Activated naive CD8-positive, alpha-beta T cell treated with anti-CD3 and anti-CD28 coated beads, Interleukin-2, amount 50 U/mL, for 16 hours (primary cell): ENCODE measurements at places on chromosomes 6 and 20.
A peak's percentile ranks its signal among the peaks of the same experiment; 100 is the strongest.

DNA sequence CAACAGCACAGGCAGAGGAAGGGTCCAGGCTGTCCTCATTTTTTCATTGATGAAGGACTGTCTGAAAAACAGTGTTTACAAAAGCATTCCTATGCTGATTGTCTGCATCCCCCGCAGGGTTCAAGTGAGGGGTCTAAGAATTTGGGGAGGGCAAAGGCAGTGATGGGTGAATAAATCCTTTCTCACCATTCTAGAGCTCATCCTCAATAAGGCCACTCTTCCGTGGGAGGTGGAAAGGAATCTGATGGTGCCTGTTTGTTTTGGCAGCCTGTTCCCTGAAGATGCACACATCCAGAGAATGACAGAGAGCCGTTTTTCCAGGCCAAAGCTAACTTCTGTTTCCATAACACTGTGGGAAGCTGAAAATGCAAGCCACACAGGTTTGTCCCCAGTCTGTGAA lies 164.5 kb downstream of the MOXD1 start:
- no peak for DNase-seq

DNA sequence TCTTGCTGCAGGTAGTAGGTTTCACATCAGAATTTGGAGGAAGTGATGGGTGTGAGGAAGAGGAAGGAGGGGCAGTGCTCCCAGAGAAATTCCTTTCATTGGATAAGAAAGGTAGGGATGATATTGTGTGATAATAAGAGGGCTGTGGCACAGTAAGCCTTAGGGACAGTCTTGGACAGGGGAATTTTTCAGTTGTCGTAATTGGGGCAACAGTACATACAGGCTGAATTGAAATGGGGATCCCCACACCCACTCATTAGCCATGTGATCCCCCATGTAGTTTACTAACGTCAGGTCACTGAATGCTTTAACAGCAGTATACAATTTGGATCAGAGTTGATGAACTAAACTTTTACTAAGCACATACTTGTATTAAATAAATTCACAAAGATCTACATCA lies 79.4 kb downstream of the FOXO3 start:
- no peak for DNase-seq

- no peak for DNase-seq
These were observed 1.3 kb upstream of the SNAI1 start for GRCh38 chr20:49981218-49982071.

DNA sequence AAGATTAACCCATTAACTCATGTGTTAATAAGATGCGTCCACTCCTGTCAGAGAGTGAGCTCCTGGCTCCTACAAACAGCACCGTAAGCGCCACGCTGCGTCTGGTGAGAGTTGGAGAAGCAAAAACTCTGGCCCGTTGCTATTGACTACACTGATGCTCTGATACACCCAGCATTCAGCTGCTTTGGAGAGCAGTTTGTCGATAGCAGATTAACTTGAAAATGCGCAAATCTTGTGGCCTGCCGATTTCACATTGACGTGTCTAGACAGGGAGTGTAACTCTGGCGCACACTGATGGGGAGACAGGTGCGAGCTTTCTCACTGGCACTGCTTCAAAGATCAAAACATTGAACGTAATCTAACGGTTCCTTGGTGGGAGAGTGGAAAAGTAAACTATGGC lies 151.7 kb upstream of the RPS6KA2 start:
- no peak for DNase-seq

GRCh38 chr6:14775528-14775927 lies 470.3 kb upstream of the JARID2 start:
- no peak for DNase-seq

- no peak for DNase-seq
These were observed 296.6 kb downstream of the PHACTR1 start for GRCh38 chr6:13012977-13013680.

DNA sequence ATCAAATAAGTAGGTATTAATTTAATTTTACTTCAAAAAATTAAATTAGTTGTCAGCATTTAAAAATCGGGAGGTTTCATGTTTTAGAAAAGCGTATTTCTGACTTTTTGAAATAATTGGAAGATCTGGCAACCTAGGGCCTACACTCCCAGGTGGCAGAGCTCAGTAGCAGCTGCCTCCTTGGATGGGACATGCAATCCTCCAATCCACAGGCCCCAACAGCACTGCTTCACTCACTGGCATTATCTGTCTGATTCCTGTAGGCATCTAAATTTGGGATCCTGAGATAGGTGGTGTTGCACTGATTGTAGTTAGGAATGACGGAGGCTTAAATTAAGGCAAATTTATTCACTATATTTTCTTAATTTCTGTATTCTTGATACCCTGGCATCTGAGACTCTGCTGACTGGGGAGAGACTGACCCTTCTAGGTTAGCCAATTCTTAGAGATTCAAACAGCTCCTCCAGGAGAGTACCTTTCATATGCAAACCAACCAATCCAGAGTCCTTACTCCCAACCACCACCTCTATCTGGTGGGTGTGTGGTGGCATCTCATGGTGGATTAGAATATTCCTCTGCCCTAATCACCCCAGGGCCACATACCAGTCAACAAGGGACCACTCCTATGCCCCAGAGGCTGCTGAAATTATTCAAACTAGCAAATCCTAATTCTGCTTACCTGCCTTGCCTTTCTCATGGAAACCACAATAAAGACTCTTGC lies 146.6 kb upstream of the GLP1R start:
- DNase-seq: no peak

- no peak for DNase-seq
These were observed 3.3 kb downstream of the KCNK5 start for GRCh38 chr6:39225946-39226437.

DNA sequence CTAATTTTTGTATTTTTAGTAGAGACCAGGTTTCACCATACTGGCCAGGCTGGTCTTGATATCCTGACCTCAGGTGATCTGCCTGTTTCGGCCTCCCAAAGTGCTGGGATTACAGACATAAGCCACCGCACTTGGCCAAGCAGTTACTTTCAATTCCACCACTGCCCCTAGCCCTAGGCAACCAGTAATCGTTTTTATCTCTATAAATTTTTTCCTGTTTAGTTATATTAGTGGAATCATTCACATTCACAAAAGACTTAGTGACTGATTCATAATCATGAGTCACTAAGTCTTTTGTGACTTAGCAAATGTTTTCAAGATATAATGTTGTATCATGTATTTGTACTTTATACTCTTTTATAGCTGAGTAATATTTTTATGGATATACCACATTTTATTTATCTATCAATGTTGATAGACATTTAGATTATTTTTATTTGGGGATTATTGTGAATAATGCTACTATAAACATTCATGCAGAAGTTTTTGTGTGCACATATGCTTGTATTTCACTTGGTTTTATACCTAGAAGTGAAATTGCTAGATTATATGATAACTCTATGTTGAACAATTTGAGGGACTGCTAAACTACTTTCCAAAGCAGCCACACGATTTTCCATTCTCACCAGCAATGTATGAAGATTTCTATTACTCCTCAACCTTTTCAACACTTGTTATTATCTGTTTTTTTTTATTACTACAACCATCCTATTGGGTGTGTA lies 421.4 kb upstream of the ID4 start:
- no peak for DNase-seq

DNA sequence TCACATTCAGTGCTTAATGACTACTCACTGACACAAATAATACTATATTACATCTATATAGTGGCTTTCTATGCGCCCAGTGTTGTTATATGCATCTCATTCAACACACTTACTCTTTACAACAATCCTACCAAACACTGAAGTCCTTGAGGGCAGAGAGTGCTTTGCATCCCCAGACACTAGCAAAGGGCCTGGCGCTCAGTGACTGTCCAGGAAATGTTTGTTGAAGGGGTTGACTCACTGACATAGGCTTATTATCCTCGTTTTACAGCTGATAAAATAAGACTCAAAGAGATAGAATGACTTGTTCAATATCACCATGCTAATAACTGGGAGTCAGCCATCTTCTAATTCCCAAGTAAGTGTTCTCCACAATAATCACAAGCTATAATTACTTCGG lies 163.3 kb downstream of the ARHGAP18 start:
- DNase-seq: no peak

DNA sequence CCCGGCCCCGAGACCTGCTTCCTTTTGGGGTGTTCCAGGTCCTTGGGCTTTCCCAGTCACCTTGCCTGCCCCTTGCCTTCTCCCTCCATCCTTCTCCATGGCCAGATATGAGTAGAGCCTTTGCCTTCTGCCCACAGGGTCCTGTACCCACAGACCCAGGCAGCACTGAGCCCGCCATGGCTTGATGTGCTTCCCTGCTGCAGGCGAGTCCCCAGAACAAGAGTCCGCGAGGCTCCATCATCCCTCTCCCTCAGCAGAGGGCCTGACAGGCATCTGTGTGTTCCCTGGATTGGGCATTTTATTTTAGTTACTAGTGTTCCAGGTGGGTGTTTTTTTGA lies 21.9 kb downstream of the PYGB start:
- DNase-seq: no peak

DNA sequence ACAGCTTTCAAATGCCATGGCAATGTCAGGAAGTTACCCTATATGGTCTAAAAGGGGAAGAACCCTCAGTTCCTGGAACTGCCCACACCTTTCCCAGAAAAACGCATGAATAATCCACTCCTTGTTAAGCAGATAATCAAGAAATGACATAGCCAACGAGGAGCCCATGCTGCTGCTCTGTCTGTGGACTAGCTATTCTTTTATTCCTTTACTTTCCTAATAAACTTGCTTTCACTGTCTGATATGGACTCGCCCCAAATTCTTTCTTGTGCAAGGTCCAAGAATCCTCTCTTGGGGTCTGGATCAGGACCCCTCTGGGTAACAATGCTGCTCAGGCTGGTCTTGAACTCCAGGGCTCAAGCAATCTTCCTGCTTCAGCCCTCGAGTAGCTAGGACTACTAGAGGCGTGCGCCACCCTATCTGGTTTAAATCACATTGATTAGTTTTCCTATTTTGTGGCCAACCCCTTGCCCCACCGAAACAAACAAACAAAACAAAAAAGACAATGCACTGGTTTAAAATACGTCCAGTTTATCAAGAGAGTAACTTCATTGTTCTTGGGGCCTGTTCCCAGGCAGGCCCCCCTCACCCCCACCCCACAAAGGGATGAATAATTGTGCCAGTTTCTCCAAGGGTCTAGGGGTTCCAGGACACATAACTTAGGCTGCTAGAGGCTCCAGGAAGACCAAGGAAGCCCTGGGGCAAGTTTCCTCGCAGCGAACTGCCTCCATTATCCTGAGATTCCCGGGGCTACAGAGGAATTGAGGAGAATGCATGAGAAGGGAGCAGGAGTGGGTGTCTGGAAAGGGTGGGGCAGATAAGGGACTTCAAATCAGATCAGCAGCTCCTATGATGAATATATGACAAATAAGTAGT lies 10.1 kb upstream of the AKAP12 start:
- peak; percentile 7 for DNase-seq

DNA sequence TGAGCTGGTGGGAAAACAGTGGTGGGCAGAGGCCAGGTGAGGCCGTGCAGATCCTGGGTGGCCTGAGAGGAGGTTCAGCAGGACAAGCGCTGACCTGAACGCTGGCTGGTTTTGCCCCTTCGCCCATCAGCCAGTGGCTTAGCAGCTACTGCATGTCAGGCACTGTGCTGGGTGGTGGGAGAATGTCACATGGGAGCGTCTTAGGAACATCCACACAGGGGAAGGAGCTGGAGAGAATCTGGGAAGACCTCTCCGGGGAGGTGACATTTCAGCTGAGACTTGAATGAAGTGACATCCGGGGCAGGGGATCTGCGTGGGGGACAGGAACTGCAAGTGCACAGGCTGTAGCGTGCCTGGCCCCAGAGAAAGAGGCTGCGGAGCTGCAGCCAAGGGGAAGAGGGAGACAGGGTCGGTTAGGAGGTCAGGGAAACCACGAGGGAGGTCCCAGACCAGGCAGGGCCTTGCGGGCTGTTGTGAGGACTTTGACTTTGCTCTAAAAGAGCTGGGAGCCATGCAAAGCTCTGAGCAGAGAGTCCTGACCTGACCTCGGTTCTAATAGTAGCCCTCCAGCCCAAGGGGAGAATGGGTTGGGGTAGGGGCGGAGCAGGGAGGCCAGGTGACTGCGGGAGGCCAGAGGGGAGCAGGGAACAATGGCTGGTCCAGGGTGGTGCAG lies 156.8 kb upstream of the PTPN1 start:
- DNase-seq: no peak

- no peak for DNase-seq
These were observed 89.6 kb upstream of the RIPOR2 start for GRCh38 chr6:25025248-25025918.

- no peak for DNase-seq
These were observed 146.6 kb downstream of the SOBP start for GRCh38 chr6:107636486-107636885.

DNA sequence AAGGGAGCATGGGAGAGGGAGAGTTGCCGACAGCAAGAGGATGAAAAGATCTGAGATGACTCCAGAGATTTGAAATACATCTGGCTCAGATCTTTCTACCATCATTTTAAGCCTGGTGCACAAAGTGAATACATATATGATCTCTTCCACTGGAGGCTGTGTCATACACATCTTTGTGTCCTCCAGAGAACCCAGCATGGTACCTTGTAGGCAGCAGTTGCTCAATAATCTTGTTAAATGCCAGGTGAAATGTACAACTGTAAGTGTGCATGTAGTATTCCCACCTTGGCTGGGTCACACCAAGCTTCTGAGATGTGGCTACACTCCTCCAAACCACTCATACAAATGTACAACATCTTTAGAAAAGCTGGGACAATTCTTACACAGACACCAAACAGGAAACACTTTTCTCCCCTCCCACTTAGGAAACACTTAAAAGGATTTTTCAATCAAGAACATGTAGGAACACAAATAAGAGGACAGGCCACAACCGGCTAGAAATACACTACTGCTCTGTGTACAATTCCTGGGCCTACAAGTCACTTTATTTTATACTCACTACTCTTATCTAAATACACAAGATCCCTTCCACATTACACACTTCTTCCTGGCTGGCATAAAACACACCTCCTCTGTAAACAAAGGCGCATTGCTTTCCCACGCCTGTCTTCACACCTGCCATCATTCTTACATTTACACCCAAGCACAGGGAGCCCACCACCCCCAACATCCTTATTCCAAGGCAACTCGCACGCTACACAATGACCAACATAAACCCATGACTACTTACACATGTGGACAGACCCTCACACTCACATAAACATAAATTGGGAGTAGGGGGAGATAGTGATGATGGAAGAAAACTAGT lies 3.8 kb upstream of the IER3 start:
- DNase-seq: no peak
